ENCODE measurements at places on chromosomes 3 and 15.

GRCh38 chr3:155431856-155432570, 138.5 kb upstream of the STRIT1 start:
- DNase-seq, result no peak

GRCh38 chr3:52705688-52706686, at the start of the genes GLT8D1 and SPCS1:
Gene GLT8D1, minus strand, starts transcription at chr3:52705791. Its CDS starts 5,331 bp downstream, at chr3:52700460.
Gene SPCS1, plus strand, starts transcription at chr3:52706106. Its CDS starts 141 bp downstream, at chr3:52706247.
- peak; percentile 82 for DNase-seq

DNA sequence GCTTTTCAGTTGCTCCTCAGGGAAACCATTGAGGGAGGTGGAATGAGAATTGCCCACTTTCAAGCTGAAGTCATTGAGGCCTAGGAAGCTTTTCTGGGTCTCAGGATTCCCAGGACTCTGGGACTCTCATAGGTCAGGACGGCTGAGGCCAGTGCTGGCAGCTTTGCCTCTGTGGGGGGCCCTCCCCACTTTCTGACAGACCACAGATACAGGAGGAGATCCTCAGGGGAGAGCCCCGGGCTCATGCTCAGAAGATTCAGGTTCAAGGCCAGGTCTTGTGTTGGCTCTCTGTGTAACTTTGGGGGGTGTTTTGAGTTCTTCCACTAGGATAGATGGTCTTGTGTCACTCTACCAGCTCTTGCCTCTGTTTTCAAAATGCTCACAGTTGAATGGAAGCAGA, 50.0 kb downstream of the SMAD6 start:
- DNase-seq, result no peak

- no peak for DNase-seq
Measured at GRCh38 chr15:66965201-66965900, 100.1 kb upstream of the SMAD3 start.

- no peak for DNase-seq
Measured at GRCh38 chr3:43970351-43970750, 271.3 kb upstream of the TOPAZ1 start.

DNA sequence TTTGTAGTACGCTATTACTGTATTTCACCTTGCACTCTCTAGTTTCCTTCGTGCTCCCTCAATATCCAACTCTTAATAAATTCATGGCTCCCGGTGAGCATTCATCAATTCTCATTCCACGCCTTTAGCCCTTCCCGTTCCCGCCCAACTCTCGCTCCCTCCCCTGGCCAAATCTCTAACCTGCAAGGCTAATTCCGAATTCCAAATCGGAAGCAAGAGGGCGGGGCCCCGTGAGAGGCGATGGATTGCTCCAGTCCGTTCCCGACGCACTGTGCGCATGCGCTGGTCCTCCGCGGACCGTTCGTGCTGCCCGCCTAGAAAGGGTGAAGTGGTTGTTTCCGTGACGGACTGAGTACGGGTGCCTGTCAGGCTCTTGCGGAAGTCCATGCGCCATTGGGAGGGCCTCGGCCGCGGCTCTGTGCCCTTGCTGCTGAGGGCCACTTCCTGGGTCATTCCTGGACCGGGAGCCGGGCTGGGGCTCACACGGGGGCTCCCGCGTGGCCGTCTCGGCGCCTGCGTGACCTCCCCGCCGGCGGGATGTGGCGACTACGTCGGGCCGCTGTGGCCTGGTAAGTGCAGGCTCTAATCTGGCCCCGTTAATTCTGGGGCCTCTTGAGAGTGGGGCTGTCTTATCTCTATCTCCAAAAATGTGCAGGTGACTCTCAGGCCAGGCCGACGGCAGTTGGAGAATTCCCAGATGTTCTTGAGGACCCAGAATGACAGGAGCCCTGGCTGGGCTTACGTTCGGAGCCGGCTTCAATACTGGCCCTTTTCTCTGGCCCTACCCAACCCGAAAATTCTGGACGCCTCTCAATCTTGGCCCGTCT, at the start of gene OPA1:
OPA1 (plus strand) TSS at position 368 of the 827 bp plus-strand sequence; CDS start at position 538, 170 bp downstream.
- peak; percentile 98 for DNase-seq

DNA sequence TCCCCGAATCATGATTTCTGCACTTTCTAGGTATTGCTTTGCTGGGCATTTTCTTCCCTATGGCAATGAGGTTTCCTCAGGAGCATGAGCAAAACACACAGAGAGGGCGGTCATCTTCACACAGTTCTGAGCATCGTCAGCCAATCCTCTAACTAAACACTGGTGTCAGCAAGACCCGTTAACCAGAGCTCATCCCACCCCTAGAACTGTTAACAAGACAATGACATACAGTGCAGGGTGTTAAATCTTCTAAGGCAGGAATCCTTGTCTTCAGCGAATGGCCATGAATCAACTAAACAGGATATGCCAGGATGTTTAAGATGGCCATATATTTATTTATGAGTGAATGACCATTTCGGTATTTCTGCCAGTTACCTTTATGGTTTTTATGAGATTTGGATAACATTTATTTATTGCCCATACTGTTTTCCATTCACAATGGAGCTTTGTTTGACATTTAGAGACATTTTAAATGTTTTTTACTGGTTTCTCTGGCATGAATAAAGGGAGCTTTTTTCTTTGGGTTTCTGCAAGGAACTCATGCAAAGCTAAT, 411.5 kb upstream of the PROK2 start:
- DNase-seq, result no peak

DNA sequence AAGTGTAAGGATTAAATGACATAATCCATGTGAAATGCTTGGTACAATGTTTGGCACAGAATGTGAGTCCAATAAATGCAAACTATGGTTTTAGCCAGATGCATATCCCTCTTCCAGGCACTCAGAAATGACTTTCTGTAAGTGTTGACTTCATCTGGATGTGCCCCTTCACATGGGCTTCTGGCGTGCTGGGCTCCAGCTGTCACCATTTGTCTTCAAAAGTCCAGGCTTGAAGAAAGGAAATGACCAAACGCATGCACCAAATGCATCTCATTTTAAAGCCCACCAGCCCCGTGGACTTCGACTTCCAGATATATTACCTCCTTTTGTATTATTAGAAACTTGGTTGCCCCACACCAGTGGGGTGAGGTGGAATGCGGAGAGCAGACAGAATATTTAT, 23.7 kb downstream of the CRYGS start:
- DNase-seq, result no peak

DNA sequence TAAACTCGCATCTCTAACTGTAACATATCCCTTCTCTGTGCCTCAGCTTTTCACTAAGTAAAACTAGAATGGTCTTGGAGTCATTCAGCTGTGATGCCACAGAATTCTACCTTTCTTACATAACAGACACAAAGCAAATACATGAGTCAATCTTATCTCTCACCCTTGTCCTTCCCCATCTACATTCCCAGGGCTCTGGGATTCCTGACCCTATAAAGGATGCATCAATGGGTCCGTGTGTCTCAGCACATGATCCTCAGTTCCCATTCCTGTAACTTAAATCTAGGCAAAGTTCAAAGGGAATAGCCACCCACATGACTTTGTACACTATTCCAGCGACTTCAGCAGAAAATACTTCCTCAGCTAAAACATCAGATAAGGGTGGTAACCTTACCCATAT, 11.8 kb upstream of the ARL8B start:
- DNase-seq, result no peak

- DNase-seq, result no peak
Measured at GRCh38 chr3:133592843-133593242, 19.4 kb downstream of the CDV3 start.

DNA sequence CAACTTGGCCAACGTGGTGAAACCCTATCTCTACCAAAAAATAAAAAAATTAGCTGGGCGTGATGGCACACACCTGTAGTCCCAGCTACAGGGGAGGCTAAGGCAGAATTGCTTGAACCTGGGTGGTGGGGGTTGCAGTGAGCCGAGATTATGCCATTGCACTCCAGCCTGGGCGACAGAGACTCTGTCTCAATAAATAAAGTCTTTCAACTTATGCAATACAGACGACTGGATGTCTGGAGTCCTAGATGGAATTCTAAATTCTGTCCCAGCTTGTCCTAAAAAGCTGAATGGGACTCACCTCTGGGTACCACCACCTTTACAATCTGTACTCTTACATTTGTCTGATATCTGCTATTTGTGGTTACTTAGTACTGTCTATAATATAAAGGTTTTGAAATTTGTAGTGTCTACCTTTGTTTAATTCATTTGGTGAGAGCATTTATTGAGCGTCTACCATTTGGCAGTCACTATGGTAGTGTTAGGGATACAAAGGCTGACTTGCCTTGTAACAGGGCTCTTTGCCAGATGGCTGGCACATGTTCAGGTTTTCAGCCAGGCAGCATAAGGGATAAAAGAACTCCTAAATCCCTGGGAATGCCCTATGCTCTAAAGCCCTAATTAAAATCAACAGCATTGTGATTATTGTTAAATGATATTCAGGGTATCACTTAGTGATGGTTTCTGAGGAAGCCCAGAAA, 7.2 kb upstream of the ZNF609 start:
- no peak for DNase-seq
